ENCODE measurements at places on chromosomes 5 and 9.

DNA sequence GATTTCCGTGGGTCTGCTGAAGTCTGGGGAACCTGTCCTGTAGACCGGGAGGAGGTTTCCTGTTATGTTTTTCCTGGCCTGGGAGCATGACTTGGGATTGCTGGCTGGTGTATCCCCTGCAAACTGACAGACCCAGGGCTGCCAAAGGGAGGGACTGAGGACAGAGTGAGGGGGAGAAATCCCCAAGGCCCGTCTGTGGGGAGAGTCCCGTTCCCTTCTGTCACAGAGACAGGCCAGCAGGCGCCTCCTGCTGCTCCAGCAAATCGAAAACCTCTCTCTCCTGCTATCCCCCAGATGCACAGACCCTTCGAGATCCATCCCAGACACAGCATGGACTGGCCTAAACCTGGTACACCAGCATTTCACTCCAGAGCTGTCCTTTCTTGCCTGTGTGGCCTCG lies 56.2 kb upstream of the ALDH1B1 start:
- no peak for DNase-seq

DNA sequence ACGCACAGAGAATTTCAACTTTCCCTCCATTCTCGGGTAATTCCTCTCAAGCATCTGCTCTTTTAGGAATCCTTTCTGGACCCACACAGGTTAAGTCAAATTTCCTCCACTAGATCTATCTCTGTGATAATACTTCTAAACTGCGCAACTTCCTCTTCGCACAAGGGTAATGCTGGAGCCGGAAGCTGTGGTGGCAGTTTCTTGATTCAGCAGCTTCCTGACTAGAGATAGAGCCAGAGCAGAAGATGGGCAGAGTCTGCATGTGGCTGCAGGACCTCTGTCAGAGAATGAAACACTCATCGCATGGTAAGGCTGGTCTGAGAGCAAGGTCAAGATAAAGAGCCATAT lies 11.1 kb upstream of the CDC42SE2 start:
- no peak for DNase-seq

GRCh38 chr9:111857555-111858211 lies 38.9 kb upstream of the UGCG start:
- DNase-seq = no peak

DNA sequence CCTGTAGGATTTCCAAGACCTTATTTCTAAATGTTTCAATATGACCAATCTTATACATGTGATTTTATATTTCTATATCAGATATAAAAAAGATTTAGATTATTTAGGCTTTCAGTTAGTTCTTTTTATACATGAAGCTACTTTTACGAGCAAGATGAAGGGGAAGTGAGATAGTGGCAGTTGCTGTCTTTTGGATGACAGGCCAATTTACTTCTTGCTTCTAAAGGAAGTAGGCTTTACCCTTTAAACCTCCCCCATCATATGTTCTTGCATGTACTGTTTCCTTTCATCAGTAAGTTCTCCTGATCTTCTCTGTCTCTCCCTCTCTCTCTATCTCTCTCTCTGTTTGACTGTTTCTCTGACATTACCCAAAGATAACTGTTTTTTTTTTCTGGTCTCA lies 4.0 kb upstream of the TYRP1 start:
- DNase-seq = no peak

Measured in AG20443 (cell line).